Chondrocyte (in vitro differentiated cells): ENCODE measurements at places on chromosomes 3 and 15. TPM values are rescaled to one million over a fixed set of nuclear protein-coding genes. Genes with fewer than 3 reads are reported as not detected.

DNA sequence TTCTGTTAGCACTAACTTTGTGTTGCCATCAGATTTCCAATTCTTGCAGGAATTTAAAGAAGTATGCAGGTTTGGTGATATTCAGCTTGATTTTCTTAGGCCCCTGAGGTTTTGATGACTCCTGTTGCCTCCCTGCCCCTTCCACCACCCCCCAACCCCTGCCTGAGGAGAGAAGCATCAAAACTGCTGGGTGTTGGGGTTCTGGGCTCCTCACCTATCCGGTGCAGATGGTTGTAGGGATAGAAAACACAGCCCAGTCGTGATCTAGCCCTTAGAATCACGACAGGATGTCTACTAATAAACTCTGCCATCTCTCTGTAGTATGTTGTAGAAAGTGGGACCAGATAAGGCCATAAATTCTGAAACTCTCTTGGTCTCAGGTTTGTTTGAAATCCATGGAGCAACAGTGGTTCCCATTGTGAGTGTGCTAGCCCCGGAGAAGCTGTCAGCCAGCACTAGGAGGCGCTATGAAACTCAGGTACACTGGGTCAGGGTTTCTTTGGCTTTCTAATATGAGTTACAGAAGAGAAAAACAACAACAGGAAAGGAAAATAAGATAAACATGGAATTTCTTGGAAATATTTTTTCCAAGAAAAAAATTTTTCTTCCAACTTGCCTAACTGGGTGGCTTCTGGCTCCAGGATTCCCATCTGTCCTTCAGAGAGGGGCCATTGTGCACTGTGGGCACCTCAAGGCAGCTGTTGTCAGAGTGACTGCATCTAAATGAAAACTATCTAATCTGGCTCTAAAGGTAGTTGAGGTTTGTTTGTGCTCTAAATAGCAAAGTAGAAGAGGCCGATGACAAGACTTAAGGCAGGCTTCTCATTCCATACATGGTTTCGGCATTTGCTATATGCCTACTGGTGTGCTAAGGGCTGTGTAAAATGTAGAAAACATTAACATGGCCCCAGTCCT is 8.7 kb downstream of the SRP14 start:
- no peak for DNase-seq

DNA sequence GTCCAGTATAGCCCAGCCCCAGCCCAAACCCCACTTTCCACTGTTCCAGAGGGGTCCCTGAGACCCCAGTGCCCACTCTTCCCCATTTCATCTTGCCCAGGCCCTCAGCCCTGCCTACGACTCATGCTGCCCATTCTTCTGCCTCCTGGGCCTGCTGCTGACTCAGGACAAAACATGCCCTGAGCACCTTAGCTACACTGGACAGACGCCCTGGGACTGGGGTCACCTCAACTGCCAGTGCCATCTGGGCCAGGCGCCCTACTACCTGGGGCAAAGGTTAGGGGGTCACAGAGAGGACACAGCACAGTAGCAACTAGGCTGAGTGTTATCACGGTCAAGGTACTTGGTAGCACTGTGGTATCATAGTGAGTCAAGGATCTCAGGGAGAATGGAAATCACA is 2.6 kb upstream of the LAMB2 start:
- no peak for DNase-seq

GRCh38 chr3:36894914-36895313 is 49.9 kb downstream of the TRANK1 start:
- no peak for DNase-seq

Gene SLC2A2
- not detected in 3 replicates for total RNA-seq

Gene REC114
- total RNA-seq, result not detected in 3 replicates

Gene KNSTRN
- 20.9 to 28.4 TPM (median 27.9 TPM) in 3 replicates for total RNA-seq

DNA sequence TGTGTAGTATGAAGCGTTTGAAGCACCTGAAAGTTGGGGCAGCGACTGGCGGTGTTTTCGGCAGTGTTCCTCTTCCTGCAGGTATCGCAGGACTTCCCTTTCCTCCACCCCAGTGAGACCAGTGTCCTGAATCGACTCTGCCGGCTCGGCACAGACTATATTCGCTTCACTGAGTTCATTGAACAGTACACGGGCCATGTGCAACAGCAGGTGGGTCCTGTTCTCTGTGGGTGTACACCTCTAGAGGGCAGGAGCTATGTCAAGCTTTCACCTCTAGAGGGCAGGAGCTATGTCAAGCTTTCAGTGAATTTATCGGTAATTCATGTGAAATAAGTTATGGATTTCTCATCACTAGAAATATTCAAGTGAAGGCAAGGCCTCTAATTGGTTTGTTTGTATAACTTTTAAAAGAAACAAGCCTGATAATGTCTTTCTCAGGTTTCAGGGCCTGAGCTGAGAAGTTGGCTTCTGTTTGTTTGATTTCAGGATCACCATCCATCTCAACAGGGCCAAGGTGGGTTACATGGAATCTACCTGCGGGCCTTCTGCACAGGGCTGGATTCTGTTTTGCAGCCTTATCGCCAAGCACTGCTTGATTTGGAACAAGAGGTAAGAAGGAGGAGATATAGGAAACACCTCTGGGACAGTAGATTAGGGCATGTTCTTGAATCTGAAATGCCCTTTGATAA is 5.3 kb downstream of the TUBGCP4 start:
- no peak for DNase-seq

DNA sequence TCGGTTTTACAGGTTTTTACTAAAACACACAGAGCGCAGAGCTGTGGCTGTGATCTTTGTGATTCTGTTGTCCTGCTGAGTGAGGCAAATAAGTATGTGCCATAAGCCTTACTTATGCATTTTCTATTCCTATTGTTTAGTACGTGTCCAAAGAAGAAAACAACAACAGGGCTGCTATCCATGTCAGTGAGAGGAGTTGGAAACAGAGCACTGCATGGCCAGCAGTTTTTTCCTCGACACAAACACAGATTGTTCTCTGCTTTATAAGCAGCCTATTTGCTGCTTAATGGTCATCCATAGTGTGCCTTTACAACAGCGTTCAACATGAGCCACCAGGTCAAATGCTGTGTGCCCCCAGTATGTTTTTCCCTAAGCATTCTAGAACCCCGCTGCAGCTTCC is 79.8 kb downstream of the SHQ1 start:
- no peak for DNase-seq

DNA sequence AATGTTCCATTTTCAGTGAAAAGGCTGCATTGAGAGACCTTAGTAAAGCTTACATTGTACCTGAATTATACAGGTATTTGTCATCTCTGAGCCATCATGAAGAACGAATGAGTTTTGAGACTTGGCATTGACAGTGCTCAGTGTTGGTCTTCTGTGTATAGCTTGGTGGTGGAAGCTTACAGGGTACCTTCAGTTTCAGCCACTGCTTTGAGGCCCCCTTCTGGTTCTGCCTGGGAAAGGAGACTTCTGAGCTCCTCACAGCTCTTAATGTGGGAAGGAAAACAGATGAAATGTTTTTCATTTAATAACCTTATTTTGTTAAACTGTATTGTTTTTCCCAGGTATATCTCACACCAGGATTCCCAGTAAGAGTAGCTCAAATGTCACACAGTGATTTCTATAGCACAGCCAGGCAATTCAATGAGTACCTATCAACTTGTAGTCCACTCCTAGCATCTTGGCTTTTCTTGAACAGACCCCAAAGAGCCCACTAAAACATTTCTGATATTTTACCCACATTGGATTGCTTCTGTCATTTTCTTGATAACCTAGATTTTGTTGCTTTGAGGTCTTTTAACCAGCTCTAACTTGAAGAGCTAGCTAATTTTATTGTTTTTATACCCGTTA is 5.6 kb downstream of the SERPINI1 start:
- no peak for DNase-seq

Gene MKRN2OS
- total RNA-seq, result not detected in 3 replicates

GRCh38 chr15:89087830-89088604 is at the start of gene ABHD2:
TSS of gene ABHD2 (plus strand) at chr15:89088456. CDS start at chr15:89116328, 27,872 bp downstream.
- DNase-seq, result peak; percentile 99

DNA sequence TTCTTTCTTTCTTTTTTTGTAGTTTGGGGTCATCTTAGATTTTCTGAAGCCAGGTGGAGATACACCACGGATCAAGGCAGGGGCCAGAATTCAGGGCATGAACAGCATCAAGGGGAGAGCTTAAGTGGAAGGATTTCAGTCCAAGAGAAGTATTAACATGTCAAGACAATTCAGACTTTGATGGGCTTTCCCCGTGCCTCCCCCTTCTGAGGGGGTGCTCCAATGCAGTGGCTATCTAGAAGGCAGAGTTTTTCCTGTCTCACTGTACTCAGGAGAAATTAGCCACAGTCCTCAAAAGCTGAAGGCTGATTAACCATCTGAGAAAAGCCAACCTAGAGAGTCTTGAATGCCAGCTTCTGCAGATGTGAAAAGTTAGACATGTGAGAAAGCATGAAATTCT is 127.3 kb downstream of the TGFBR2 start:
- no peak for DNase-seq

- no peak for DNase-seq
Measured at GRCh38 chr3:168341956-168342936, 246.5 kb upstream of the GOLIM4 start.
